ENCODE measurements at places on chromosomes 5 and 9.

GRCh38 chr5:123960526-123960925, 448.5 kb downstream of the CSNK1G3 start:
- no peak for DNase-seq

- no peak for DNase-seq
Measured at GRCh38 chr5:26193626-26194025, 844.8 kb downstream of the CDH9 start.

GRCh38 chr9:118455259-118455658, 751.1 kb downstream of the TLR4 start:
- no peak for DNase-seq

GRCh38 chr9:87249029-87249428, 248.6 kb upstream of the DAPK1 start:
- no peak for DNase-seq

- DNase-seq, result no peak
Measured at GRCh38 chr9:83986765-83987401, 6.3 kb downstream of the RMI1 start.
